ENCODE measurements at places on chromosomes 3 and 15.

DNA sequence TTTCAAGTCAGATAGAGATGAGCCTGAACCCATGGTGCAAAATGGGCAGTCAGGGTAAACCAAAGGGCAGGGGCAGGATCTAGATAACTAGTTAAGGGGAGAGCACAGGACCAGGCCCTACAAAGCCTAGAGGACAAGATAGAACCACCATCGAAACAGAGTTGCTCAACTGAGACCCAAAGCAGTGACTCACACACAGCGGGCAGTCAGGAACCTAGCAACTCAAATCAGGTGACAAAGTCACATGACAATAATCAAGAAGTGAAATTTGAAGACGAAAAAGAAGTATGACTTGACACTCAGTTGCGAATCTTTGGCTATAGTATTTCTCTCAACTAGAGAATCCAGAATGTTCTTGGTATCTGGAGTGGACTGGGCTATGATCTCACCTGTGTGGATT lies 136.0 kb upstream of the PTPRG start:
- no peak for DNase-seq

DNA sequence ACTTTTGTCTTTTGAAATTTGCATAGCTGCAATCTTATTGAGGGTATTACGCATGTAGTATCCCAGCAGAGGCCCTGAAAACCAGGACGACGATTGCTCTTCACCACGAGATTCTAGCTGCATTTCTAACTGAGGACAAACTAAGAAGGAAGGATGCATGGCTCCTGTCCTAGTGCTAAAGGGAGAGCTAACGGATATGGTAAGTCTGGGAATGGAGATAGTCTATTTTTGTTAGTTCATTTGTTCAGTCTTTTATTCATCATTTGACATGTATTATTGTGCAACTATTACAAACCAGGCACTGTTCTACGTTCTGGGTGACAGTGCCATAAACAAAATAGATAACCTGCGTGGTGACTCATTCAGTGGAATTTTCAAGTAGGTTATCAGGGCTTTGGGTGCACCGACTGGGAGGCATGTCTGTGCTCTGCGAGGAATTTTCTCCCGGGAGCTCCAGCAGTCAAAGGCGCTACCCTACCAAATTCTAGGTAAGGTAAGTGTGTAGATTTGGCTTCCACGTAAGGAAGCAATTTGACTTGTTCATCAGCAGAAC lies 51.9 kb upstream of the ETV5 start:
- DNase-seq, result no peak

DNA sequence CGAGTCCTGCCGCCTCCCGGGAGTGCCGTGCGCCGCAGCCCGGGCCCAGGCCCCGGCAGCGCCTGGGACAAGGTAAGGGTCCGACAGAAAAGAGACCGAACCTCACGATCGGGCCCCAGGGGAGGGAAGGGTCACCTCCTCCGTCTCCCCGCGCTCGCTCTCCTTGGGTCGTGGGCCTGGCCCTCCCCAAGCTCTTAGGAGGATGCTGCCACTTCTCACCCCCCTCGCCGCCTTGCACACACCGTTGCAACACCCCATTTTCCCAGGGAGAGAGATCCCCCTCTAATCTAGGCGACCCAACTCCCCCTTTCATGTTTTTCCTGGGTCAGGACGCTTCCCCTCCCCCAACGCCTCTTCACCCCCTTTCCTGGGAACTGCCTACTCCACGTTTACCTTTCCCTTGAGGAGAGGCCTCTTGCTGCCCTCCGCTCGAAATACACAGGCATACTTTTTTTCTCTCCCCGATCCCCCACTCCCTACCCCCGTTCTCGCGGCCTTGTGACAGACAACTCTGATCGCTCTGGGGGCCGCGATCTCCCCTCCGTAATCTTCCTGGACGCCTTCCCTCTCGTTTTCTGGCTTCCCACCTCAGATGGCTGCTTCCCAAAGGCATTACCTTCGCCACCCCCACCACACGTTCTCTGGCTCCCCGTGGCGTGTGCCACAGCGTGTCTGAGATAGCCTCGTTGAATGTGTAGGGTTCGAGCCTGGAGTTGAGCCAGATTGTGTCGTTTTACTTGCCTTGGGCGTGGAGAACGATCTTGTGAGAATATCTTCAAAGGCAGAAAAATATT lies 688 bp downstream of the SETD5 start:
- peak; percentile 52 for DNase-seq

- no peak for DNase-seq
Observed at GRCh38 chr15:53522991-53523390, 236.5 kb downstream of the WDR72 start.

- DNase-seq, result no peak
Observed at GRCh38 chr3:35194666-35195065, 444.7 kb upstream of the ARPP21 start.

DNA sequence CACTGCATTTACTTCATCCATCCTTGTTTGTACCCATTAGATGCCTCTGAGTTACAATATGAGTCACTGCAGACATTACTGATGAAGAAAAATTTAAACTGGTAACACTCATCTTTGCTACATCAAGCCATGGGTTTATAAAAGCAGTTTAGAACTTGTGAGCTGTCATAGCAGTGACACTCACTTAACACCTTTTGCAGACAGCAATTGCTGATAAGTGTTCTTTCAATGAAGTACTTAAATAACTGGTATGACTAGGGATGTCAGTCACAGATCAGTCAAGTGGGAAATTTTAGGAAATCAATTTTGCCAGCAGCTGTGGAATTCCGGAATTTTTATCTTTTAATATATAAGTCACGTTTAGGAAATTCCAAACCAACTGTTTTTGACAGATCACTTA lies 643.0 kb downstream of the TBL1XR1 start:
- no peak for DNase-seq

DNA sequence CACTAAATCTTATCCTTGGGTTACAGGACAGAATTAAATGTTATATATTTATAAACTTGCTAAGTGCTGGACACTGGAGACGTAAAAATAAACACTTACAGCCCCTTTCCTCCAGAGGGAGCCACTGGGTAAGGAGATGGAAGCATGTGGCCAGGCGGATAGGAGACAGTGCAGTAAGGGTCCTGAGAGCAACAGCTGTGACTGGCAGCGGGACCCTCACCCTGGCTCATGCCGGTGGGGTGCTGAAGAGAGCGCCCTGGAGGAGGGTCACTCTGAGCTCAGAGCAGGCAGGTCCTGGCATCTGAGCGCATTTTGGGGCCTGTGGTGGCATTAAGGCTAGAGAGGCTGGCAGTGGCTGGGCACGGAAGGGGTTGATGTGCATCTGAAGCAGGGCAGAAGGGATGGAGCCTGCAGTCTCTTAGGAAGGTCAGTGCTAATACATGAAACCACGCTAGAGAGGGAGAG lies 16.0 kb downstream of the SEC61A1 start:
- no peak for DNase-seq

DNA sequence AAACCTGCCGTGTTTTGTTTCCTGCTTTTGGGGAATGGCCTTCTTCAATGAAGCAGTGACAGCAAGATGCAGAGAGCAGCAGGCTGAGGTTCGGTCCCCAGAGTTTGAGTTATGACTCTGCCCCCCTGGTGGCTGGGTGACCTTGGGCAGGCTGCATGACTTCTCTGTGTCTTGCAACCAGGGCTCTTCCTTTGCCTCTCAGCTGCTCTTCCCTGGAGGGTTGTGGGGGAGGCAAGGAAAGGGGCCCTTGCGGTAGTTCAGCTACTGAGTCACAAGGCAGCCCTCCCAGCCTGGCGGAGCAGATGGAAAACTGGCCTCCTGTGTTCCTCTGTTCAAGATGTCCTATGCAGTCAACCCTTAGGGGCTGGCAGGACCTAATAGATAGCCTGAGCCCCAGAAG lies 17.1 kb downstream of the CTXND1 start:
- no peak for DNase-seq

DNA sequence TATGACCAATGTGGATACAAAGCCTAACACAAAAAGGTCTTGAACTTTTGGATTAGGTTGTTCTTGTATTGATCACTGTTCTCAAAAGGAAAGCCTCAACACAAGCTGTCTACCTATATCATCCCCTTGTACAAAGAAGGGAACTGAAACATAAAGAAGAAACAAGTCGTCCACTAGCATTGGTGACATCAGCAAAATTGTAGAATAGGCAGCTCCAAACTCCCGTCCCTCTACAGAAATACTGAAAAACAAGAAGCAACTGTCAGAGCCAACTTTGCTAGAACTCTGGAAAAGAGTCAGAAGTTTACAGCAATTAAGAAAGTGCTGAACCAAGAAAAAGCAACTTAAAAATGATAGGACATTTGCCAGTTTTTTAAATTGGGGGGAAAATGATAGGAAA lies 7.5 kb upstream of the NR1I2 start:
- DNase-seq, result no peak

- no peak for DNase-seq
Observed at GRCh38 chr3:59802045-59802444, 752.2 kb upstream of the CFAP20DC start.

GRCh38 chr3:32843510-32844321 lies 25.9 kb downstream of the TRIM71 start:
- no peak for DNase-seq

GRCh38 chr3:184133840-184134745 lies 1.1 kb upstream of the EIF2B5 start:
- peak; percentile 80 for DNase-seq

GRCh38 chr15:66017792-66018487 lies 148.6 kb downstream of the RAB11A start:
- DNase-seq, result no peak

DNA sequence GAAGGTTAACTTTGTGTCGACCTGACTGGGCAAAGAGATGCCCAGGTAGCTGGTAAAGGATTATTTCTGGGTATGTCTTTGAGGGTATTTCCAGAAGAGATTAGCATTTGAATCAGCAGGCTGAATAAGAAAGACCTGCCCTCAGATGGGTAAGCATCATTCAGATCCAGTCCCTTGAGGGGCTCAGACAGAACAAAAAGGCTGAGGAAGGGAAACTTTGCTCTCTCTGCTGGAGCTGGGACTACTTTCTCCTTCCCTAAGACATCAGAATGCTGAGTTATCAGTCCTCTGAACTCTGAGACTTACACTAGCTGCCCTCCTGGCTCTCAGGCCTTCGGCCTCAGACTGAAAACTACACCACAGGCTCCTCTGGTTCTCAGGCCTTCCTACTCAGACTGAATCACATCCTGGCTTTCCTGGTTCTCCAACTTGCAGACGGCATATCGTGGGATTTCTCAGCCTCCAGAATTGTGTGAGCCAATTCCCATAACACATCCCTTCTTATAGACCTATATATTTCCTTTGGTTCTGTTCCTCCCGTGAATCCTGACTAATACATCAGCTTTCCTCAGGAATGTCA lies 982.9 kb downstream of the TUSC7 start:
- no peak for DNase-seq

DNA sequence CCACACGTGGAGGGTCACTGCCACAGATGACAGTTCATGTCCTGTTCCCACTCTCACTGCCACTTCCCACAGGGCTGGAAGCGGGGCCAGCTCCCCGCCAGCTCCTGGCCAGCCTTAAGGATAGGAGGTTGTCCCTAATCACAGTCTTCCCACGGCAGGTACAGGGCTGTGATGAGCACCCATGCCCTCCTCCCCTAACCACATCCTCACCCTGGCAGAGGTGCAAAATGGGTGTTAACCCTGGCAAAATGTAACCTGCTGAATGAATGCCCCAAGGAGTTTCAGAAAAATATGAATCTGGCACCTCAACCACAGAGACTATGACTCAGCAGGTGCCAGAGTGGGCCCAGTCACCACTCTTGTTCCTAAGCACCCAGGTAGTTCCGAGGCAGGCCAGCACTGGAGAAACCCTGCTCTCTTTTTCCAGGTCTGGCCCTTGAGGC lies 185.1 kb upstream of the TPM1 start:
- DNase-seq, result no peak

- DNase-seq, result no peak
Observed at GRCh38 chr3:150547045-150547741, 606 bp downstream of the EIF2A start.

- no peak for DNase-seq
Observed at GRCh38 chr15:91853948-91854638, 585 bp downstream of the SLCO3A1 start.

DNA sequence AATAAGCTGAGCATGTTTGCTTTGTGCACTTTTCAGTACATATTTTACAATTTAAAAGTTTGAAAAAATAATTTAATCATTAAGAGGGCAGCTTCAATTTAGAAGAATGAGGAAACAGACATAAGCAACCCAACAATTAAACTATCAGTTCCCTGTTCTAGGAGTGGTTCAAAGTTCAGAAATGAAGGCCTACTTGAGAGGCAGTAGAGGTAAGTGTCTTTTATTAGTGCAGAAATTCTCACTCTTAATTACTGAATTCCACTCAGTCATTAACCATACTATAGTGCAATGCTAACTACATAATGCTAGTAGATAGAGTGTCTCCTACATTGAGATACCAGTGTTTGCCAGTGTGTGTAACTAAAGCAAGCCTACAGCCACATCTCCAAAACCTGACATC lies 73.1 kb downstream of the TNIK start:
- DNase-seq, result no peak

GRCh38 chr3:11405323-11405722 lies 133.1 kb downstream of the ATG7 start:
- no peak for DNase-seq

DNA sequence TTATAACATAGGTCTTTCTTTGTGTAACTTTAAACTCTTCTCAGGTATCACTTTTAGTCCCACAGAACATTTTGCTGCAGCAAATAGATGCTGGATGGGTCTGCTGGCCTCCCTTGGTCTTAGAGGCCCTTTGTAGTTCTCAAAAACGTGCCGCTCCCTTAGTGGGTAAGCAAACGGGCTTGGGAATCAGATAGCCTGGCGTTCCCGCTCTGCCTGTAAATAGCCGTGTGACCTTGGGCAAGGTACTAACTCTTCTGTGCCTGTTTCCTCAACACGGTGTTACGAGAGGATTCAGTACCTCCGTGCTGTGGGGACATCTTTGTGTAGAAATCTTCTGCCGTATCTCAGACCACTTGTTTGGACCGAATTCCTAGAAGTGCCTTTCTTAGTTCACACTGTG lies 64.4 kb downstream of the DNAJB8 start:
- DNase-seq, result no peak

- DNase-seq, result no peak
Observed at GRCh38 chr15:67917037-67917436, 77.2 kb upstream of the RNU6-1 start.

GRCh38 chr3:183381179-183381578 lies 47.2 kb downstream of the MCF2L2 start:
- no peak for DNase-seq

DNA sequence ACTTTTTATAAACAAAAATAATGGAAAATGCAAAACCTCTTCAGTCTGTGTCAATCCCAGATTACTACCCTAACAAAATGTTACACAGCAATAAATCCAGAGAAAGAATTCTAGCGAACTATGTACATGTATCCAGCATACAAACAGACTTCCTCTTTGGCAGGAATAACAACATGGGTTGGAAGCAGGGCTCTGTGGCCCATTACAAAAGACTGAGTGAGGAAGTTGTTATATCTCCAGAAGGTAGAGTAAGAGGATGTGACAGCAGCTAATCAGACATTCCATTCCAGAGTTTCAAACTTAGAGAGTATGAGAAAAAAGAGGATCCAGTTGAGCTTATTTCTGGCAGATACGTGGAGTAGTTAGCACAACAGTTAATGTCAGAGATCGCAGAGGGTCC lies 294.0 kb upstream of the PLSCR5 start:
- DNase-seq, result no peak

- no peak for DNase-seq
Observed at GRCh38 chr3:13474021-13474420, 6.1 kb upstream of the HDAC11 start.

Data from breast epithelium (tissue), 4 donors.